ENCODE measurements at places on chromosomes 2 and 18.

DNA sequence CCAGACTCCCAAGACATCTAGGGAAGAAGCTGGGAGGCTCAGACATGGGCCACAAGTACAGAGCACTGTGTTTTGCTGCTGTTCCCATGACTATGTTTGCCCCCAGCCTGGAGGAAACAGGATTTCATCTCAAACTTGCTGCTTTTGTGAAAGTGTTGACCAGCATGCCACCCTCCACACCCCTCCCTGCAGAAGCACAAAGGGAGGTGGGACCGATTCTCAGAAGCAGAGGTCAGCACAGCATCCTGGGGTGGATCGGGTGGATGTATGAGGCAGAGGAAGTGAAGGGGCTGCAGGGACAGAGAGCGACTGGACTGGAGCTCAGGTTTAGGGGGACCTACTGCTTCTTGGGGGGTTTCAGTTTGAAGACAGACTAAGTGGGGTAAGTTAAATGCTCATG is 209.2 kb downstream of the ZNF516 start:
- DNase-seq, result no peak

- no peak for DNase-seq
These were observed 409.0 kb downstream of the LPIN1 start for GRCh38 chr2:12155303-12156051.

- DNase-seq, result no peak
These were observed 4.6 kb upstream of the ADD2 start for GRCh38 chr2:70772486-70773155.

GRCh38 chr18:51059969-51060368 is 30.0 kb downstream of the SMAD4 start:
- DNase-seq, result no peak

- DNase-seq, result no peak
These were observed 267.2 kb downstream of the HRH4 start for GRCh38 chr18:24727685-24728084.

DNA sequence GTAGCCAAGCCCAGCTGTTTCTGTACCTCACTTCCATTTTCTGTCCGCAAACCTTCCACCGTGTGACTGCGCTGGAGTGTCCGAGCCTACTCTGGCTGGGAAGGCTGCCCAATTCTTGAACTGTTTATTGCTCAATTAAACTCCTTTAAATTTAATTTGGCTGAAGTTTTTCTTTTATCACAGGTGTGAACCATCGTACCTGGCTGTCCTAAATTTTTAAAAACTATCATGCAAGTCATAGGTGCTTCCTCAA is 6.2 kb upstream of the RNU2-63P start:
- no peak for DNase-seq

DNA sequence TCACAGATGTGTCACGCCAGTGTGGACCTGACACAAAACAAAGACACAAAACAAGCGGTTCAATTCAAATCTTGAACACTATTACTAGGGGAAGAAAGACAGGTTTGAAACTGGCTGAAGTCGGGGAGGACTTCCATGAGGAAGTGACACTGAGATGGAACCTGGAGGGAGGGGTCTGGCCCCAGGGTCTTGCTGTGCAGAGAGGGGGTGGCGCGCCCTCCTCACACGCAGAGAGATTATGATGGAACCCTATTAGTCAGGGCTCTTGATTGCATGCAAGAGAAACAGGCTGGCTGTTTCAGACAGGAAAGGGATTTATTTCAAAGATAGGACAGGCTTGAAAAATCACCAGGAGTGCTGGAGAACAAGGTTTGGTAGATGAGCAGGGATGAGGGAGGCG is 363.6 kb upstream of the HS6ST1 start:
- DNase-seq, result no peak

All from stimulated activated CD4-positive, alpha-beta T cell treated with anti-CD3 and anti-CD28 coated beads, Interleukin-2, amount 100 ng/mL, for 24 hours (primary cell).